ENCODE measurements at places on chromosomes 11 and 22.

GRCh38 chr11:119339589-119340334 is 921 bp downstream of the C1QTNF5 start:
- no peak for DNase-seq

- DNase-seq, result no peak
These were observed 189.7 kb upstream of the MTNR1B start for GRCh38 chr11:92779746-92780145.

GRCh38 chr11:68031144-68031464 is 623 bp downstream of the NDUFS8 start:
- DNase-seq, result no peak

- no peak for DNase-seq
These were observed 132.1 kb upstream of the DDI1 start for GRCh38 chr11:103904324-103904667.

GRCh38 chr11:111565114-111565720 is 24.7 kb downstream of the LAYN start:
- no peak for DNase-seq

DNA sequence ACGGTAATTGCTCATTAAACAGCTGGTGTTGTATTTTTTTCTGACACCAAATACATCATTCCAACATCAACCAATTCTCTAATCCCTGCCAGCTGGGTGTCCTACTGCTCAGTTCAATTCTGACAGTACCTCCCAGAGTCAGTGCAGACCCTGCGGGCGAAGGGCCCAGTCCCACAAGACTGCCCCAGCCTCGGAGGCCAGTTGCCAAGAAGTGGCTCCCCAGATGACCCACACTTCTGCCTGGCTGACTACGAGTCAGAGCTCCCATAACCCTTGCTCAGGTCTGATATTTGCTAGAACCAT is 147.2 kb downstream of the CTTN start:
- peak; percentile 62 for DNase-seq

GRCh38 chr11:113270080-113270479 is 44.3 kb upstream of the TTC12 start:
- no peak for DNase-seq

Measured in NCI-H524 (cell line).